ENCODE measurements at places on chromosomes 3 and 15. TPM values are rescaled to one million over a fixed set of nuclear protein-coding genes. Genes with fewer than 3 reads are reported as not detected.

The SLC30A4 gene
- total RNA-seq = 3.8 TPM

The NRG4 gene
- total RNA-seq = 0.09 TPM

The NMNAT3 gene
- total RNA-seq = 2.5 TPM

The ENTPD3 gene
- total RNA-seq = 13.0 TPM

The OR5K2 gene
- total RNA-seq = not detected

The CCRL2 gene
- total RNA-seq = not detected

The COL7A1 gene
- 294 TPM for total RNA-seq

The EXD1 gene
- total RNA-seq = not detected

All from airway epithelial cell (primary cell).